Kasumi-1 (cell line): ENCODE measurements at places on chromosomes 1 and 21.
A peak's percentile ranks its signal among the peaks of the same experiment; 100 is the strongest.

GRCh38 chr1:200468264-200469001, 58.6 kb upstream of the ZNF281 start:
- no peak for DNase-seq

DNA sequence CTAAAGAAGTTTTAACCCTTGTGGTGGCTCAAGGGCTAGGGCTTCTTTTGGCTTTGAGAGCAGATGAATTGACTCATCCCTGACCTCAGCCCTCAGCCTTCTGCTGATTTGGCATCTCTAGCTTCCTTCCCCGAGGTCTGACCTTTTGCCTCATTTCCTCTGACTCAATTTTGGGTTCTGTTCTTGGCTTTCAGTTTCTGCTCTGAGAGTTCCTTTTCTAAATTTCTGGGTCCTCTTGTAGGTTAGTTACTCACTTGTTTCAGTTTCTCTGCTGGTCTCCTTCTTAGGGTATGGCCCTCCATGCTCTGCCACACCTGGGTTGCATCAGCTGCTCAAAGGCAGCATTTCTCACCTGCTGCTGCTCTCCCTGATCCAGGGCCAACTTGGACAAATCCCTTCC, 19.4 kb downstream of the PDE4B start:
- DNase-seq = peak; percentile 87

- peak; percentile 20 for DNase-seq
Measured at GRCh38 chr1:201020721-201021629, 2.5 kb downstream of the KIF21B start.

DNA sequence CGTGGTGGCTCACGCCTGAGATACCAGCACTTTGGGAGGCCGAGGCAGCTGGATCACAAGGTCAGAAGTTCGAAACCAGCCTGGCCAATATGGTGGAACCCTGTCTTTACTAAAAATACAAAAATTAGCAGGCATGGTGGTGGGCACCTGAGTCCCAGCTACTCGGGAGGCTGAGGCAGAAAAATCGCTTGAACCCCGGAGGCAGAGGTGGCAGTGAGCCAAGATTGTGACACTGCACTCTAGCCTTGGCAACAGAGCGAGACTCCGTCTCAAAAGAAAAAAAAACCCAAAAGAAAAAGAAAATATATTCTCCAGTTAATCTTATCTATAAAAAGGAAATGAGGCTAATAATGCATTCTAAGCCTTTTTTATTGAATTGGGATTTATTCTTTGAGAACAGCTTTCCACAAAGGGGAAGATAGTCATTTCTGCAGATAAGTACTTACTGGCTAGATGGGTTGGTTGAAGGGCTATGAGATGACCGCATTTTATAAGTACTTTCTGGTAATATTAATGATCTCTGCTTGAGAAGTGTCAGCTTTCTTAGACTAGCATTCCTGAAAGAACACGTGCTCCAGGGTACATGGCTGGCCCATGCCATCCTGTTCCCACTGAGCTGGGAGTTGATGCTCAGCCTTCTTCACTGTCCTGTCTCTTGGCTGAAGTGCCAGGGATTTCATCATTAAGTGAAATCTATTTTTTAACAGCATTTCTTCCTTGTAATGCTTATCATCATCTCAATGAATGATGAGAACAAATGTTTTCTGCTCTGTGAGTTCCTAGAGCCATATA, 57.9 kb downstream of the SASS6 start:
- no peak for DNase-seq

- no peak for DNase-seq
Measured at GRCh38 chr1:186735463-186735862, 55.2 kb upstream of the PTGS2 start.

DNA sequence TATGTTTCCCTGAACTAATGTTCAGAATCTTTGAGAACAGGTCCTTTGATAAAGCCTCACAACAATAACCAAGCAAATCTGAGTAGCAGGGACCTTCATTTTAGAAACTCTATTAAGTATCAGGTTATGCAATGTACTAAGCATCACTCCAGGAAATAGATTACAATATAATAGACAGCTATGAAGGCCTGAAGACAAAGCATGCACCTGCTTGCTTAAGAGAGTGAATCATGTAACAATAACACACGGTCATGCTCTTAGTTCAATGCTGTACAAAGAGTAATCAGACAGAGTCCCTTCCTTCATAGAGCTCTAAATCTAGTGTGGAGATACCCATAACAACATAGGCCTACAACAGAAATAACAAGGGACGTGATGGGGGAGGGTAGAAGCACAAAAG, 8.1 kb upstream of the CMPK1 start:
- DNase-seq = no peak

DNA sequence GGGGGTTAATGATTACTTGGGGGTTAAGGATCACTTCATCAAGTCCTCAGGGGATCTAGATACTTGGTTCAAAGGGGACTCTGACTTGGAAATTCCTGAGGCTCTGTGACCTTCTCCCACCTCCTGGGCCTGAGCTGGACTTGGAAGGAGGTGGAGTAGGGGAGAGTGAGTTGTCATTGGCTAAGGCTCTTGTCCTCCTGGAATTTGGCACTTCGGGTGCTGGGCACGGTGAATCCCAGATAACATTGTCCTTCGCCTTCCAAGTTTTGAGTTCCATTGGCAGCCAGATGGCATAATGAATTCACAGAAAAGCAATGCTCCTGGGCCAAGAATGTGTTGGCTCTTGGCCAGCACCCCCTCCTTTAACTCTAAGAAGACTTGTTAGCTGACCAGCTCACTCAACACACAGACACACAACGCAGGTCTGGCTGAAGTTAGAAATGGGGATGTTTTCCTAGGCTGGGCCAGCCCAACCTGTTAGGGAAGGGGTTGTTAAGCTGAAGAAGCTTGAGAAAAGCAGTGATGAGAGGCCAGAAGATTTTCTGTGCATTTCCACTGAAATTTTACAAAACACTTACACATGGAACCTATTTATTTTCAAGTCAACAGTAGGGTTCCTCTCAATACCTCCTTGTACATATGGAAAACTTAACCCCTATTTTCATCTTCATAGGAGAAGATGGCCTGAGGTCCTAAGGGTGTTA, 29.7 kb downstream of the SLC26A9 start:
- DNase-seq = no peak

DNA sequence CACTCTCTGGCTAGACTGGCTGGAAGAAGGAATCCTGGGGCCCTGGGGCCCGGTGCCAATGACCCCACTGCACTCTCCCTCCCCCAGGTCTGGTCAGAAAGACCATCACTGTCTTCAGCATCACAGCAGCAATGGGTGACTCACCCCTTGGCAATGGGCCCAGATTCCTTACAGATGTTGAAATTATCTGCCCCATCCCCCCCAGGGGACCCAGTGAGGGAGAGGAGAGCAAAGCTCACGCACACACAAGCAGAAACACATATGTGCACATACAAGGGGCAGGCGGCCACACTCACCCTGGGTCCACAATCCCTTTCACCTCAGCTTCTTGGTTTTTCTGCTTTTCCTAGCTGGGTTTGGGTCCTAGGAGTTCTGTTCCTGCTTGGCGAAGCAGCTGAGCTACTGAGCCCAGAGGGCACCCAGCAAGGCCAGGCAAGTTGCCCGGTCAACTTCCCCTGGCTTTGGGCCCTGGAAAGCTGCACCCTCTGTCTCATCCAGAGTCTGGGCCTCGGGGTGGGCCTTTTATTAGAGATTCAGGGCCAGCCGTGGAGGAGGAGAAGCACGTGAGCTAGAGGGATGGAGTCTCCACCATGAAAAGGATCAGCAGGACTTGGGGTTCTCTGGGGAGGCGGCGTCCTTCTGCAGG, 2.6 kb downstream of the COL16A1 start:
- DNase-seq = no peak

- no peak for DNase-seq
Measured at GRCh38 chr21:24969068-24969467, 638.2 kb downstream of the MRPL39 start.

DNA sequence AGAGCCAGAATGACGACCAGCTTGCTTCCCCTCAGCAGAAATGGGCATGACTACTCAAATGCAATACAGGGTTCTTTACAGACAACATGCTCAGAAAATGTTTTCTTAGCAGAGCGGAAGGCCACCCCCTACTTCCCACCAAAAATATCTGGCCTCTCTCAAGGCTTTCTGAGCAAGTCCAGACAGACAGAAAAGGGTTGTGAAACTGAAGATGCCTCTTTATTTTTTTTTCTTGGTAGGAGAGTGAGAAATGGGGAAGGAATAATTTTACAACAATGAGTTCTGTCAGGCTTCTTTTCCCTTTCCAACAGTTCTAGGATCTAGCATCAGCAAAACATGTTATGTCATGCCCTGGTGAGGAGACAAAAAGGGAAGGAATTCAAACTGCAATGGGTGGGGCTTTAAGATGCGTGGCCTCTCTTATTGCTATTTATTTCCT, 172.0 kb upstream of the CAMK1G start:
- no peak for DNase-seq

- no peak for DNase-seq
Measured at GRCh38 chr1:78060857-78061563, 15.2 kb downstream of the GIPC2 start.

GRCh38 chr1:193486671-193487229, 300.3 kb upstream of the B3GALT2 start:
- no peak for DNase-seq

- no peak for DNase-seq
Measured at GRCh38 chr1:187110351-187110750, 281.6 kb downstream of the PLA2G4A start.

- DNase-seq = no peak
Measured at GRCh38 chr1:41418857-41419583, 57.8 kb downstream of the FOXO6 start.

DNA sequence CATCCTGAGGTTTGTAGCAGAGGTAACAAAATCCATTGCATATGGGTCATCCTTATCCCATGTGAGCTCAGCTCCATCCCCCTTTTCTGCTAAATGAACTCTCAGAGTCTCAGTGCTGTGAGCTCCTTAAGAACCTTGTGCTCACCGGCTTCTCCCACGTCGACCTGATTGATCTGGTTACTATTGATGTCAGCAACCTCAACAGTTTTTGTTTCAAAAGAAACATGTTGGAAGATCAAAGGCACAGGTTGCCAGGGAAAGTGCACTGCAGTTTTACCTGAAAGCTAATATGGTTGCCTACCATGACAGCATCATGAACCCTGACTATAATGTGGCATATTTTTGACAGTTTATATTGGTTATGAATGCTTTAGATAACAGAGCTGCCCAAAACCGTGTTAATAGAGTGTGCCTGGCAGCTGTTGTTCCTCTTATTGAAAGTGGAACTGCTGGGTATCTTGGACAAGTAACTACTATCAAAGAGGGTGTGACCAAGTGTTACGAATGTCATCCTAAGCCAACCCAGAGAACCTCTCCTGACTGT, 131.4 kb downstream of the HS2ST1 start:
- DNase-seq = no peak

DNA sequence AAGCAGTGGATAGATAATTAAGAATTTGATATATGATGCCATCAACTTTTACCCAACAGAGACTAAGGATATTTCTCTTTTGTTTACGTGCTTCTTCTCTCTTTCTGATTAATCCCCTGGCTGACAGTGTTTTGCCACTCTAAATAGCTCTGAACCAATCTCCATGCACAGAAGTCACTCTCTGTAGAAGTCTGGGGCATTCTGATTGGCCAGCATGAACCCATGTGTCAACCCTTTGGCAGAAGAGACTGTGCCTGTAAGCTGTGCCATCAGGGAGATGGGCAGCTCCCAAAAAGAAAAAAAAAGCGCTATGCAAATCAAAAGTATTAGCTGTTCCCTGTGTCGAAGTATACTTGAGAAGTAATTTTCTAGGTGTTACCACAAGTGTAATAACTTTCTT, 34.1 kb upstream of the NRIP1 start:
- no peak for DNase-seq

- no peak for DNase-seq
Measured at GRCh38 chr1:231611851-231612250, 14.7 kb upstream of the DISC1 start.

GRCh38 chr1:89949991-89950624, 44.8 kb upstream of the ZNF326 start:
- DNase-seq = no peak

GRCh38 chr1:12052008-12052573, 11.0 kb upstream of the TNFRSF8 start:
- DNase-seq = peak; percentile 34

- DNase-seq = no peak
Measured at GRCh38 chr1:68175621-68176398, 56.5 kb downstream of the WLS start.

DNA sequence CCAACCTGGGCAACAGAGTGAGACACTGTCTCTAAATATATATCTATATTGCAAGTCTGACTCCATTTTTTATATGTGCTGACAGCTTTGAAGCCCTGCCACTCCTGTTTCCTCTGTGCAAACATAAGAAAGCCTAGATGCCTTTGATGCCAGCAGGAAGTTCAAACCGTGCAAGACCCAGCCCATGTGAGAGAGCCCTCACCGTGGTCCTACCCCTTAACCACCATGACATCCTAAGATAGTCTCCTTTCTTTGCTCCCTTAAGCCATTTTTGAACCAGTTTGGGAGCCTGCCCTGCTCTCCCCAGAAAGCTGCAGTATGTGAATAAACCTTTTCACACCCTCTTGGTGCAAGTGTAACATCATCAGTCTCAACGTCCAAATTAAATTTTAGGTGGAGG, 3.7 kb upstream of the DIPK1A start:
- DNase-seq = no peak

DNA sequence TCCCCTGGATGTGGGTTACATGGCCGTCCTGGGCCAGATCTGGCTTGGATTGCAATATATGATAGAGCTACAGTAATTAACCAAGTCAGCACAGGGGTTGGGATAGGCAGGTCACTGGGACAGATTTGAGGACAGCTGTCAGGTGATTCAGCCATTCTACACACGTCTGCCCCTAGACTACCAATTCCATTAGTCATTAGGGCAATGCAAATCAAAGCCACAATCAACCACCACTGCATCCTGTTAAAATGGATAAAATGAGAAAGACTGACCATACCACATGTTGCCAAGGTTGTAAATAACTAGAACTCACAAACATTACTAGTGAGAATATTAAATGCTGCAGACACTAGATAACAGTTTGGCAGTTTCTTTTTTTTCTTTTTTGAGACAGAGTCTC, 16.0 kb downstream of the C21orf58 start:
- no peak for DNase-seq

DNA sequence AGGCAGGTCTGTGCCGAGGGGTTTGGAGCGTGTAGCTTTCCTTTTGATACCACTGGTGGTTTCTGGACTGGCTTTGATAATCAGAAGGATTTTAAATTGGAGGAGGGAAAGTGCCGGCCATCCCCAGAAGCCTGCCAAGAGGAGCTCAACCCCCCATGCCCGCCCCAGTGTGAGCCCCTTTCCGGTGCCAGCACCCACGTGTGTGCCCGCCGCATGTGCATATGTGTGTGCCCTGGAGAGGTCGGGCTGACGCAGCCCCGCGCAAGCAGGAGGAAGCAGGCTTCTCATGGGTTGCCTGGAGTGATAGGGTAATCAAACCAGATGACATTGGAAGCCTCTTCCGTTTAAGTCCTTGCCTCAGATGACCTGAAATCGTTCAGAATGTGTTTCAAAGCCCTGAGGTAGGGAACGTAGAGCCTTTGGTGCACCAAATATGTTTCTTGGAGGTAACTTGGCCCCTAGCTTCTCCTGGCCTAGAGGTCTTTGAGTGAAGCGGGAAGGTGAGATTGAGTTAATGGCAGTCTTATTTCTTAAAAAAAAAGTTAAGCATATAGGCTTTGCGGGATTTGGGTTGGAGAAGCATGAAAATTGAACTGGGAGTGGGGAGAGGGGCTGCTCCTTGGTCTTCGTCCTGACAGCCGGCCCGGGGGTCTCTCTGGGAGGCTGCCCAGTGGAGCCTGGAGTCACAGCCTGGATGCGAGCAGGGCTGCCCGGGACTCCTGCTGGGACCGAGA, 34.1 kb upstream of the ARHGEF16 start:
- DNase-seq = no peak
